Type B pancreatic cell (in vitro differentiated cells): ENCODE measurements at places on chromosomes 6 and 20.

DNA sequence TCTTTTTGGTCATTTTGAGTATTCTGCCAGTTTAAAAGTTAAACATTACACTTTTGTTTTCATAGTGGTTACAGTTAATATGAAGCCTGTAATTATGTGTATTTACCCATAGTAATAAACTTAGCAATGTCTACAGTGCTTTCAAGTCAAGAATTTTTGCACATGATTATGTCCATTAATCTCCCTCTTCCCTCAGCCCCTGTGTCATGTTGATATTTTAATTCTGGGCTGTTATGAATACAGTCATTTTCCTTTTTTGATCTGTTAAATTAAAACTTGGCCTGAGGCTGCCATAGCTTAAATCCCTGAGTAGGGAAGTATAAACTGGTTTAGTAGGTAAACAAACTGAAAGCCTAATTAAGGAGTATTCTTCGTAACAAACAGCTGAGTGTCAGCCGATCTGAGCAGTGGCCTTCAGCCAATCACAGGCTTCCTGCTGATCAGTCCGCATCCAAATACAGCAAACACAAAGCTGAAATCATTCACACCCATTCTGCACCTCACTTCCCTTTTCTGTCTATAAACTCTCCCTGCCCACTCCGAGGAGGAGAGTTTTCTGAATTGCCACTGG is 9.5 kb upstream of the SFT2D1 start:
- no peak for DNase-seq
- H3K27me3 ChIP-seq = peaks cover 13% of the 10 kb centered on the region
- H3K4me3 ChIP-seq = peak overlapping the region; percentile 46
- H3K4me1 ChIP-seq = no peaks in the 10 kb centered on the region

GRCh38 chr6:29705389-29706231 is 17.6 kb upstream of the HLA-F start:
- no peak for DNase-seq
- H3K36me3 ChIP-seq = no peaks in the 10 kb centered on the region
- H3K4me3 ChIP-seq = no peak overlapping the region
- H3K4me1 ChIP-seq = no peaks in the 10 kb centered on the region

- peaks cover 20% of the 10 kb centered on the region for H3K4me1 ChIP-seq
- DNase-seq = no peak
- peaks cover 11% of the 10 kb centered on the region for H3K36me3 ChIP-seq
- no peaks in the 10 kb centered on the region for H3K27me3 ChIP-seq
These were observed 241.7 kb upstream of the TAB2 start for GRCh38 chr6:149075616-149076354.

GRCh38 chr6:82602776-82603175 is 239.2 kb downstream of the TPBG start:
- H3K27me3 ChIP-seq = no peaks in the 10 kb centered on the region
- no peaks in the 10 kb centered on the region for H3K36me3 ChIP-seq
- no peak overlapping the region for H3K4me3 ChIP-seq
- no peak for DNase-seq
- peaks cover 4% of the 10 kb centered on the region for H3K4me1 ChIP-seq

DNA sequence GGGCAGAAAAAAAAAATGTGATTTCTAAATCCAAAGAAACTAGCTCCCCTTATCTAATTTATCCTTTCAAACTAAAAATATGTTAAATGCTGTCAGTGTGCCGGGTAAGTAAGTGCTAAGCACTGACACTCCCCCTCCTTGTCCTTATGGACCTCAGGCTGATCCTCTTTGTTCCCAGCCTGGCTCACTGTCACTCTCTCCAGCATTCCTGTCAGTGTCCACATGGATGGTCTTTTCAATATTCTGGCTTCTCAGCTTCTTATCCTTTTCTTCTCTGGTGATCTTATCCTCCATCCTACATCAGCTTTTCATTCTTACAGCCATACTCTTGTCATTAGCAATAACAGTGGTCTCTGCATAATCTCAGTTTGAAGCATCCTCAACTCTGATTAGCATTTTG is 55.0 kb downstream of the BCKDHB start:
- H3K4me3 ChIP-seq = no peak overlapping the region
- H3K4me1 ChIP-seq = no peaks in the 10 kb centered on the region
- H3K27me3 ChIP-seq = no peaks in the 10 kb centered on the region
- H3K36me3 ChIP-seq = no peaks in the 10 kb centered on the region

GRCh38 chr6:135233686-135234491 is 52.8 kb downstream of the MYB start:
- H3K27ac ChIP-seq = no peak overlapping the region
- no peaks in the 10 kb centered on the region for H3K4me1 ChIP-seq
- H3K4me3 ChIP-seq = no peak overlapping the region
- no peak for DNase-seq
- peaks cover 3% of the 10 kb centered on the region for H3K27me3 ChIP-seq
- no peaks in the 10 kb centered on the region for H3K36me3 ChIP-seq

GRCh38 chr20:48035961-48036731 is 250.9 kb upstream of the SULF2 start:
- H3K4me3 ChIP-seq = no peak overlapping the region
- no peak for DNase-seq
- no peak overlapping the region for H3K27ac ChIP-seq
- H3K36me3 ChIP-seq = no peaks in the 10 kb centered on the region

DNA sequence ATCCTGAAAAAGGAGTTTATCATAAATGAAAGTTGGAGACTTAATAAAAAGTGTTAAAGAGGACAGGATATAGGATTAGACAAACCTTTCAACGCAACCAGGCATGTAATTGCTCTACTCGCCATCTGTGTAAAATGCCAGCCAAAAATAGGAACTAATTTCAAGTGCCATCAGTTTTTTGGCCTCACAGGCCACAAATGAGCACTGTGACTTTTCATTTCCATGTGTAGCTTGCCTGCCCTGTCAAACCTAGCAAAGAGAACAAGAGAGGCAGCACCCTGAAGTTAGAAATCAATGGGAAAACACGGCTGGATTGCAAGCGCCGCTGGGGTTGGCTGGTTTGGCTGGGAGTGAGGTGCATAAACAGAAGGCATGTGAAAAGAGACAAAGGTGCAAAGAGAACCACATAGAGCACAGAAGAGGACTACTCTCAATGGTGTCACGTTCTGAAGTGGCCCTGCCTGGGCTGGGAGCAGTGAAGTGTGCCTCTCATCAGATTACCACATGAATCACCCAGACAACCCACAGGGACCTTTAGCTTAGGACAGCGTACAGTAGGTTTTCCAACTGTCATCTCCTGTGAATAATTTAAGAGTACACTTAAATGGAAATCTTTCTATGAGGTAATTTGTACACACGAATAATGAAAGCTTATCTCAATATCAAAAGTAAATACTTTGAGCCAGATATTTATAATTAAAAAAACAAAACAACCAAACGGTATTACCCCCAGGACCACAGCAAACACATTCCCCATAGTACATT is 78.0 kb upstream of the NHSL1 start:
- no peak overlapping the region for H3K4me3 ChIP-seq
- H3K27me3 ChIP-seq = no peaks in the 10 kb centered on the region
- peaks cover 27% of the 10 kb centered on the region for H3K4me1 ChIP-seq
- DNase-seq = no peak

- H3K4me3 ChIP-seq = peak overlapping the region; percentile 34
- peaks cover 25% of the 10 kb centered on the region for H3K4me1 ChIP-seq
- H3K27me3 ChIP-seq = no peaks in the 10 kb centered on the region
These were observed 103.8 kb downstream of the TMEM242 start for GRCh38 chr6:157219201-157220200.

DNA sequence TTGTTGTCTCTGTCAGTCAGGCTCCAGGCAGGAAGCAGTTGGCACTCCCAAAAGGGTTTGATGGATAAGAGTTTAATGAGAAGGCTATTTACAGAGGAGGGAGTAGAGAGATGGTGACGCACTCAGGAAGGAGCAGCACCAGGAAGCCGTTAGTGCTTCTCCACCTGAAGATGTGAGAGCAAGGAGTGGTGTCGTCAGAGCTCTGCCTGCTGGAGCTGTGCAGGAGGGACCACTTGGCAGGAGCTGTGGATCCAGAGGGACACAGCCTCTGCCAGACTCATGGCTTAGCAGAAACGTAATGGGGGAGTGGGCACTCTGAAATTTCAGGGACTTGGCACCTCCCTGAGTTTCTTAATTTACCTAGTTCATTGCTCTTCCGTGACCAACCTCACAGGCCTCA is 16.8 kb downstream of the DAAM2 start:
- peaks cover 3% of the 10 kb centered on the region for H3K27me3 ChIP-seq
- H3K4me3 ChIP-seq = no peak overlapping the region
- DNase-seq = no peak
- no peak overlapping the region for H3K27ac ChIP-seq
